ENCODE measurements at places on chromosomes 4 and X. TPM values are rescaled to one million over a fixed set of nuclear protein-coding genes. Genes with fewer than 3 reads are reported as not detected.

- DNase-seq, result no peak
Measured at GRCh38 chr4:184456337-184456736, 18.0 kb downstream of the IRF2 start.

- no peak for DNase-seq
Measured at GRCh38 chrX:118221270-118221669, 104.7 kb upstream of the KLHL13 start.

DNA sequence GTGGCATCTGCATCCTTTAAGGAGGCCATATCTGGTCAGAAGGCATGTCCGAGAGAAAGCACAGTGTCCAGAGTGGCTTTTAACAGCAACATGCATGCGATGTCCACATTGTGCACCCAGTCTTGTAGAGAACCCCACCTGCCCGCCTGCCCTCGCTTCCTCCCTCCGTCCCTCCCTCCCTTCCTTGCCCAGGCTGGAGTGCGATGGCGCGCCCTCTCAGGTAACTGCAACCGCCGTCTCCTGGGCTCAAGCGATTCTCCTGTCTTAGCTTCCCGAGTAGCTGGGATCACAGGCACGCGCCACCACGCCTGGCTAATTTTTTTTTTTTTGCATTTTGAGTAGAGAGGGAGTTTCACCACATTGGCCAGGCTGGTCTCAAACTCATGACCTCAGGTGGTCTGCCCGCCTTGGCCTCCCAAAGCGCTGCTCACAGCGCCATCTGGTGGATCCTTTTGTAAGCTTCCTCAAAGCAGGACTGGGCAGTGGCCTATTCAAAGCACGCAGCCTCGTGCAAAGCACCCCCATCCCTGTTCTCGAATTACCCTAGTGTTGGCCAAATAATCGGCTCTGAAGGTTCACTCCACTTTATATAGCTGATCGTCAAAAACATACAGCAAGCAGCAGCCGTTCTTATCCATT, 15.0 kb downstream of the BRCC3 start:
- DNase-seq, result no peak

DNA sequence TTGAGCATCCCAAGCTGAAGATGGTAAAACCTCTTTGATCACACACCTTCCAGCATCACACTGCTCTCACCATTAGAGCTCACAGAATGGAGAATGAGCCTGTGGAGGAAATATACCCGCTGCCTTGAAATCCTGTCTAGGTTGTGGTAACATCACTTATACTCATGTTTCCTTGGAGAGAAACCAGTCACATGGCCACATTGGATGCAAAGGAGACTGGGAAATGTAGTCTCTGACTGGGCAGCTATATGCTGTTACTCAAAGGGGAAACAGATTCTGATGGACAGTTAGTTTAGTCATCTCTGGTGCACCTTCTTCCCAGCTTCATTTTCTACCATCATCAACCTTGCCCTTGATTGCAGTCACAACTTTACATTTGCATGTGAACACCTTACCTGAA, 286.3 kb downstream of the ANKRD50 start:
- DNase-seq, result no peak

- no peak for DNase-seq
Measured at GRCh38 chr4:6232836-6233785, 32.8 kb upstream of the JAKMIP1 start.

GRCh38 chr4:88382621-88383020, 4.0 kb downstream of the HERC6 start:
- DNase-seq, result no peak

- DNase-seq, result no peak
Measured at GRCh38 chrX:139566981-139567380, 36.4 kb downstream of the F9 start.

DNA sequence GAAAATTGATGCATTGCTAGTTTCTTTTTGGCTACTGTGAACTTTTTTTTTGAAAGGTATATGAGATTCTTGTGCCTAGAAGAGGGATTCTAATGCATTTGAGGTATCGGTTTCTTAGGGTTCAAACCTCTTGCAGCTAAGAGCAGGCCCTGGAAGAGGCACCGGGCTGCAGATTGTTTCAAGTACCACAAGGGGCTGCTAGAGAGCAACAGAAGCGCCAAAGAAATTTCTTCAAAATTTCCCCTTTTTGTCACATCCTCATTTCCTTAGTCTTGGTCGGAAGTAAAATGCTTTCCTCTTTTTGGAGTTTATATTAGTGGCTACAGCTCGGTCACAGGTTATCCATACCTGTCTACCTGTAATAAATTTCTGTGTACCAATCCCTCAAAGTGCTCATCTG, 89.8 kb downstream of the PDGFRA start:
- no peak for DNase-seq

DNA sequence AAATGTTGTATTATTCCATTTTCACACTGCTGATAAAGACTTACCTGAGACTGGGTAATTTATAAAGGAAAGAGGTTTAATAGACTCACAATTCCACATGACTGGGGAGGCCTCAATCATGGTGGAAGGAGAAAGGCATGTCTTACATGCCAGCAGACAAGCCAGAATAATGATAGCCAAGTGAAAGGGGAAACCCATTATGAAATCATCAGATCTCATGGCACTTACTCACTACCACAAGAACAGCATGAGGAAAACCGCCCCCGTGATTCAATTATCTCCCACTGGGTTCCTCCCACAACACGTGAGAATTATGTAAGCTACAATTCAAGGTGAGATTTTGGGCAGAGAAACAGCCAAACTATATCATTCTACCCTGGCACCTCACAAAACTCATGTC, 2535.1 kb downstream of the ARAP2 start:
- DNase-seq, result no peak

GRCh38 chr4:107192601-107193000, 156.5 kb upstream of the DKK2 start:
- DNase-seq, result no peak

- no peak for DNase-seq
Measured at GRCh38 chrX:37883196-37883595, 35.8 kb upstream of the DYNLT3 start.

GRCh38 chr4:54255881-54256280, 26.8 kb downstream of the PDGFRA start:
- DNase-seq, result no peak

- DNase-seq, result no peak
Measured at GRCh38 chrX:107871136-107871535, 45.5 kb downstream of the MID2 start.

GRCh38 chr4:52932591-52933470, 70.7 kb downstream of the RASL11B start:
- no peak for DNase-seq

GRCh38 chr4:11005300-11005699, 320.7 kb upstream of the CLNK start:
- DNase-seq, result no peak

DNA sequence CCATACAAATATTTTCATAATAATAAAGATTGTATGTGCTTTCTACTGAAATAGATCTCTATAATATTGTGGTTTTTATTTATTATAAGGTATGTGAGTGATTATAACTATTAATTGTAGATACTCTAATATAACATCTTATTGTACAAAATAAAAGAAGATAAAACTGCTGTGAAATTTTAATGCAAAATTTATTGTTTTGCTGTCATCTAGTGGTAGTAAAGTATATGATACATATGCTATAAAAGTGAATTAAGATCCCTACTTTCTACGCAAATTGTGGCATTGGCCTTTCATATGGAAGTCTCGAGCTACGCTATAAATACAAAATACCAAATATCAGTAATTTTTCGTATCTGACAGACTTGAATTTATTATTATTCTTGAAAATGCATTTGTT, 19.3 kb downstream of the YIPF7 start:
- no peak for DNase-seq

- DNase-seq, result no peak
Measured at GRCh38 chr4:24853142-24853541, 57.8 kb downstream of the SOD3 start.

- DNase-seq, result no peak
Measured at GRCh38 chr4:131093303-131093702, 1997.4 kb downstream of the C4orf33 start.

- DNase-seq, result no peak
Measured at GRCh38 chr4:136873555-136873954, 658.7 kb downstream of the PCDH18 start.

DNA sequence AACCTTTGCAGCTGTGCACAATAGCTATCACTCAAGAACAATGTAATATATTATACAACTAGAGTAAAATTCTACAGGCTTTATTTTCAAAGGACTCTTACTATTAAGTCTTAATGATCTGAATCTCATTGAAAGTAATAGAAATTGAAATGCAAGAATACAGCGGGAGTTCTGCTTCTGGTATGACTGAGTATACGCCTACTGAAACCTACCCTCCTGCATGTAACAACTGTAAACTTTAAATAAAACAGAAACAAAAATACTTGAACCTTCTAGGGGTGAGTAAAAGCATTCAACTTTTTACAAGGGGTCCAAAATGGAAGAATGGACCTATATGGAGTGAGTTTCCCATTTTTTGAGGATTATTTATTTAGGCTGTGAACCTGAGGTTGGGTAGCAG, 13.5 kb downstream of the DCHS2 start:
- no peak for DNase-seq

DNA sequence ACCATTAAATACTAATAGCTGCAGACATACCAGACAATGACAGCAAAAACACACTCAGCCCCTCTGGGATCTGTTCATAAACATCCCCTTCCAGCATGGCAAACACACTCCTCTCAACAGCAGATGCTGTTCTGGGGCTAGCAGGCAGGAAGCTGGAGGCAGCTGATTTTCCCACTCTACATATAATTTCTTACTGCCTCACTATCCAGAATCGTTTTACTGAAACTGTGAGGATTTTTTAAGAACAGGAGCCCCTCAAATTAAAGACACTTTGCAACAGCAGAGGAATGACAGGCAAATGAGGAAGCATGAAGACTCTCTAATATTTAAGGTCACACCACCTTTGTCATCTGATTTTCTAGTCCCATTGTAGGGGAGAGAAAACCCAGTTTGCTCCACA, 2.2 kb downstream of the MAPK10 start:
- no peak for DNase-seq

GRCh38 chrX:16033331-16033730, 90.0 kb upstream of the GRPR start:
- DNase-seq, result no peak

GRCh38 chr4:117560329-117560728, 474.0 kb upstream of the NDST3 start:
- no peak for DNase-seq

DNA sequence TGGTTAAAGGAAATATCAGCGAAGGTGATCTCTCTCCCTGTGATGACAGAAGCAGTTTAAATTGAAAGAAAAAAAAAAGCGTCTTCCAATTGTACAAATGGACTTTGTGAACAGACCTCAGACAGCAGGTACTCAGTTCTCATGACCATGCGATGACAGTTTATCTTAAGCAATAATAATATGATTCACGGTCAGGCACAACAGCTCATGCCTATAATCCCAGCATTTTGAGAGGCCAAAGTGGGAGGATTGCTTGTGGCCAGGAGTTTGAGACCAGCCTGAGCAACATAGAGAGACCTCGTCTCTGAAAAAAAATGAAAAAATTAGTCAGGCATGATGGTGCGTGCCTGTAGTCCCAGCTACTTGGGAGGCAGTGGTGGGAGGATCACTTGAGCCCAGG, 51.0 kb downstream of the RELL1 start:
- no peak for DNase-seq

GRCh38 chr4:63965875-63966274, 443.4 kb downstream of the TECRL start:
- no peak for DNase-seq

DNA sequence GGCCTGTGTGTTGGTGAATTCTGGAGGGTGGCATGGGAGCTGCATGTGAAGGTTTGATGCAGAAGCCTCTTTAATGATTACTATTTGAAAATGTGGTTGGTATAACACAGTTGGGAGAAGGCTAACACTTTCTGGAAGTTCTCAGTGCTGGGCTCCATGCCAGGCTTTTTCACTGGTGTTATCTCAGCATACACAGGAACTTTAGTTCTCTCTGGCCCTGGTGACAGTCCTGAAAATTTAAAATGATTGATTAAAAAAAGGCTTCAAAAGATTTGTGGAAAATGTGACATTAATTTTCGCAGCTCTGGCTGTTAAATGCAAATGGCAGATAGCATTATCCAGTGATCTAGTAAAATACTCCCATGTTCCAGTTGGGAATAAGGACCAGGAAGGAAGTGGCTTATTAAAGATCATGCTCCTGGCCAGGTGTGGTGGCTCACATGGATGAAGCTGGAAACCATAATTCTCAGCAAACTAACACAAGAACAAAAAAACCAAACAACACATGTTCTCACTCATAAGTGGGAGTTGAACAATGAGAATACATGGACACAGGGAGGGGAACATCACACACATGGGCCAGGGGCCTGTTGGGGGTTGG, 36.6 kb downstream of the DIPK2B start:
- no peak for DNase-seq

DNA sequence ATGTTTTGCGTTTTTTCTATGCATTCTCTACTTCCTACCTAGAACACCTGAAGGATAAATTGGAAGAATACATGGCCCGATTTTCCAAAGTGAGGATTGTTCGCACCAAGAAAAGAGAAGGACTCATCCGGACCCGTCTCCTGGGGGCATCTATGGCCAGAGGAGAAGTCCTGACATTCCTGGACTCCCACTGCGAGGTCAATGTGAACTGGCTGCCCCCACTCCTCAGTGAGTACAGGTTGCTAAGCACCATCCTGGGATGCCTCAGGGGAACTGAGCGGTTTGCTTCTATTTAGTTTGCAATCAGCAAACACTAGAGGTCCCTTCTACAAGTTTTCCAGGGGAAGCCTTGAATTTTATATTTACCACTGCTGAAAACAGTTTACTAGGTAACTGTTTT, 359.3 kb upstream of the GALNT7 start:
- no peak for DNase-seq

GRCh38 chr4:109721033-109721432, 8.8 kb downstream of the PLA2G12A start:
- DNase-seq, result no peak

GRCh38 chrX:81202456-81202819, 536 bp downstream of the SH3BGRL start:
- DNase-seq, result no peak

- DNase-seq, result no peak
Measured at GRCh38 chr4:121454251-121454979, 73.6 kb upstream of the QRFPR start.

GRCh38 chrX:118730500-118731247, 3.3 kb downstream of the IL13RA1 start:
- DNase-seq, result no peak

GRCh38 chr4:13088726-13089658, 395.1 kb downstream of the RAB28 start:
- no peak for DNase-seq

BOD1L1 gene
- total RNA-seq, result 55.6 TPM

QDPR gene
- 25.2 TPM for total RNA-seq

FAM53A gene
- total RNA-seq, result 10.5 TPM

OPRPN gene
- total RNA-seq, result not detected

NDNF gene
- total RNA-seq, result 8.6 TPM

MYOZ2 gene
- 0.16 TPM for total RNA-seq

MAGEB16 gene
- not detected for total RNA-seq

HSFX4 gene
- total RNA-seq, result not detected

SPANXN4 gene
- not detected for total RNA-seq

RHOXF2 gene
- total RNA-seq, result not detected

TNIP2 gene
- total RNA-seq, result 23.8 TPM

ATP1B4 gene
- total RNA-seq, result not detected

SMIM43 gene
- total RNA-seq, result not detected

NPY1R gene
- total RNA-seq, result 0.62 TPM
